NCI-H1092 (cell line): ENCODE measurements at places on chromosomes 16 and 17.

DNA sequence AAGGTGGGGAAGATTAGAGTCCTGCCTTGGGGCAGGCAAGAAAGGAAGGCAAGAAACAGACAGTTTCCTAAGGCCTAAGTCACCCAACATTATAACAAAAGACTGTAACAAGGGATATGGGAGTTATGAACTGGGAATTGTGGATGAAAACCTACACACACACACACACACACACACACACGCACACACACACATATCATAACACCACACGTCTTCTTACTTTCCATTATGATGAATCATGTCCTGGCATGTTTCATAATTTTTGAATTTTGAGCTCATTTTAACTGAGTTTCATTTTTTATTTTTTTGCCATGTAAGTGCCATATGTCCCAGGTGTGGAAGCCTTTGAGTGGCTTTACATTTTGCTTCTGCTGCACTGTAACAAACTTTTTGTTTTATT lies 29.9 kb downstream of the HS3ST2 start:
- DNase-seq: no peak

GRCh38 chr17:33832262-33832661 lies 422.8 kb upstream of the CCL2 start:
- no peak for DNase-seq

GRCh38 chr17:76734080-76734840 lies 2.9 kb downstream of the SRSF2 start:
- no peak for DNase-seq

DNA sequence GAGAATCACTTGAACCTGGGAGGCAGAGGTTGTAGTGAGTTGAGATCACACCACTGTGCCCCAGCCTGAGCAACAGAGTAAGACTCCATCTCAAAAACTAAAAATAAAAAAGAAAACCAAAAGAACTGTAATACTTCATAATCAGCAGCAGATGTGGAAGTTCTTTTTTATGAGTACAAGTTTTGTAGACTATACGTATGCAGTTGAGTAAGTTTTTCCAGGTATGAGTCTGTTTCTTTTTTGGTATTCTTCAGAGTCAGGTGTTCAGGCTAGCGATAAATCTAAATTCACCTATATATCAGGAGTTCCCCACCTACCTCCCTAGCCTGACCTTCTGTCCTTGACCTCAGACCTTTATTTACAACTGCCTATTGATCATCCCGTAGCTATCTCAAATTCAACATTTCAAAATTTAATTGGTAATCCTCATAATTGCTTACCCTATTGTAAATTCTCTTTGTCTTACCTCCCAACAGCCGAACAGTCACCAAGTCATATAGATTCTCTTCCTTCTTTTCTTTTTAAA lies 10.7 kb downstream of the DCTN5 start:
- DNase-seq: no peak

DNA sequence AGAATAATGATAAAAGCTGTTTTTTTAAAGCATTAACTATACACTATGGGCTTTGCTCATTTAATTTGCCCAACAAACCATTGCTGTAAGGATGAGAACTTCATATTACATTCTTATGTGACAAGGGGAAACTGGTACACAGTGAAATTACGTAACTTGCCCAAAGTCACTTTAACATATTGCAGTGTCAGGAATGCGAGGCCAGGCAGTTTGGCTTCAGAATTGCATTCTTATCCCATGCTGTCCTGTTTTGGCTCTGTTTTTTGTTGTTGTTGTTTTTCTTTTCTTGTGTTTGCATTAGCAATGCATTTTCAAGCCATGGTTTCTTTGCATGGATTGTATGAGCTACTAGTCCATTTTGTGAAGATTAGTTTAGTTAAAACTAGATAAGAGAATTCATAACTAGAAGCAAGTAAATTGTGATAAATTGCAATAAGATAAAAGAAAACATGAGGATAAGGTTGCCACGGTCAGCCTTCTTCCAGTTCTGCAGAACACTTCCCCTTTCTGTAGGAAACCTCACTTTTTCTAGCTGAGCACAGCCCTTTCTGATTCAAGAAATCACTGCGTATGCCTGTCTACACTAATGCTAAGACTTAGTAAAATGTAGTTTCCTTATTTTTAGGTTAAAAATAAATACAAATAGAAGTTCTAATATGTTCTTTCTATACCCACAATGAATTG lies 221.3 kb upstream of the KCNJ16 start:
- no peak for DNase-seq

GRCh38 chr16:88613911-88614817 lies 24.2 kb upstream of the IL17C start:
- DNase-seq: no peak
